Left cardiac atrium (tissue), 4 donors: ENCODE measurements at places on chromosomes 11 and 22. TPM values are rescaled to one million over a fixed set of nuclear protein-coding genes. Genes with fewer than 3 reads are reported as not detected.

The MS4A15 gene
- not detected for total RNA-seq

The ADM2 gene
- 0.15 TPM for total RNA-seq

The HMBS gene
- 23.2 TPM for total RNA-seq

The PRODH gene
- total RNA-seq: 5.6 TPM

The ACTN3 gene
- total RNA-seq: 0.15 TPM

The GLYATL2 gene
- 0.34 TPM for total RNA-seq

The OR51G1 gene
- not detected for total RNA-seq

The OR8G5 gene
- total RNA-seq: not detected

The OR8G1 gene
- total RNA-seq: not detected

The CAPN1 gene
- total RNA-seq: 86.9 TPM

The TMEM25 gene
- total RNA-seq: 8.8 TPM

The NRIP3 gene
- 1.9 TPM for total RNA-seq

The KDM4D gene
- 0.89 TPM for total RNA-seq

The UBQLN3 gene
- total RNA-seq: 0.15 TPM

The SAA1 gene
- 233 TPM for total RNA-seq

The CASP5 gene
- total RNA-seq: 0.18 TPM

The UPK3A gene
- not detected for total RNA-seq

The RTCB gene
- total RNA-seq: 50.3 TPM
